ENCODE measurements at places on chromosomes 11 and 22.

DNA sequence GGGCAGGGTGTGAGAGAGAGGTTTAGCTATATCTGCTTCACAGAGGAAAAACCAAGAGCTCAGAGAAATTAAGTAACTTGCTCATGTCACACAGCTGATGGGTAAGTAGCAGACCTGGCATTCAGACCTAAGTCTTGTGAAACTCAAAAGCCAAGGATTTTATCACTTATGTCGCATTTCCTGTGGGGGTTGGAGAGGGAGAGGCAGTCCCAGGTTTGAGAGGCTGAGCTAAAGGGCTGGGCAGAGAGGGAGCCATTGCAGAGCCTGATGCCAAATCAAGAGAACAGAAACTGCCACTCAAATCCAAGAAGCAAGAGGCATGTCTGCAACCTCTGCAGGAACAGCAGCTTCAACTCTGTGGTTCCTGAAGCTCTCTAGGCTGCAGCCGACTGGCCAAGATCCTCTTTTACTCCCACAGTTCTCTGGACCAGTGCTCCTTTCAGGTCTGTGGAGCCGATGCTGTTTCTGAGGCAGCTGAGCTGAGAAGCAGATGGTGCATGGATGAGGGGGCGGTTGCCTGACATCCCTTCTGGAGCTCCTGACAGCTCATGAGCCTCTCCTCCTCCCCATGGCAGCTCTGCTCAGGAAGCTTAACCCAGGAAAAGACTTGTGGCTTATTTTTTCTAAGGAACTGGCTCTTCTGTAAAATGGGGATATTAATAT lies 47.6 kb upstream of the NAV2 start:
- no peak for DNase-seq

DNA sequence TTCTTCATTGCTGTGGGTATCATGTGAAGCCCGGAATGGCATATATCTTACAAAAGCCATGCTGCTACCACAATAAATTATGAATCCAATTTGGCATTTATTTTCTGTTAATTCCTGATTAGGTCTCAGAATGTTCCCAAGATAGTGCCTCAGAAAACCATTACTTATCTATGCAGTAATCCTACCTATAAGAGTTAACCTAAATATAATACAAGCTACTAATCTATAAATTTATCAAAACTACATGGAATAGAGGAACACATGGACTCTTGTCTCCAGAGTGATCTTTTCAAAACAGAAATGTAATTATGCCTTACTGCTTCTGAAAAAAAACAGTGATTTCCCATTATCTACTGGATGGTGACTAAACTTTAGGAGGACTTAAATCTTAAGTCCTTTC lies 687.8 kb upstream of the ANO5 start:
- DNase-seq: no peak

GRCh38 chr22:43404673-43405385 lies 7.0 kb upstream of the MPPED1 start:
- DNase-seq: no peak

DNA sequence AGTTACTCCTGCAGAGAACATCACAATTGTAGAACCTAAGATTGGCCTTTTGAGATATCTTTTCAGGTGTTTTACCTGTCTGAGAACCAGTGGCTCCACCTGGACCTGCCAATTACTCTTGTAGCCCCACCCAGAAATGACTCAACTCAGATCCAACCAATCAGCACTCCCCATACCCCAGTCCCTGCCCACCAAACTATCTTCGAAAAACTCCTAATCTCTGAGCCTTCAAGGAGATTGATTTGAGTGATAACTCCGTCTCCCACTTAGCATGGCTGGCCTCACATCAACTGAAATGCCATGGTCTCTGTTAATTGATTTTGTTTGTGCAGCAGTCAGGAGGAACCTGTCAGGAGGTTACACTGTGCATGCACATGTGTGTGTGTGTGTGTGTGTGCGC lies 103.6 kb downstream of the MTNR1B start:
- DNase-seq: no peak

DNA sequence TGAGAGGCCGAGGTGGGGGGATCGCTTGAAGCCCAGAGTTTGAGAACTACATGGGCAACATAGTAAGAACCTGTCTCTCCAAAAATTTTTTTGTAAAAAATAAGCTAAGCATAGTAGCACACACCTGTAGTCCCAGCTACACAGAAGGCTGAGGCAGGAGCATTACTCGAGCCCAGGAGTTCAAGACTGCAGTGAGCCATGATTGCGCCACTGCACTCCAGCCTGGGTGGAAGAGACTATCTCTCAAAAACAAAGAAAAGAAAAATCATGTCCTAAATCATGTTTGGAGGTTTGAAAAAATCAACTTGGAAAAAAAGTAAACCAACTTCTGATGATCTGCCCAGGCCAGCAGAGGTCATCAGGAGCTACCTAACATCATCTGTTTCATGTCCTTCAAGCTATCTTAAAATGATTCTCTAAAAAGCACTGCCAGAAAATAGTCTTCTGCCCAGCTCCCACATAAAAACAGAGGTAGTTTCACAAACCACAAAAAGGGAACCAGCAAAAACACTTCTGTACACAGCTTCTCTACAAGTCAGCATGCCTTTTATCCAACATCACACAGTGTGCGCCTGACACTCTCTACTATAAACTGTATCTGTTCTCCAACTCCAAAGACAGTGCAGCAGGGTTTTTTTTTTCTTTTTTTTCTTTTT lies 165.0 kb downstream of the SOX6 start:
- DNase-seq: no peak

Measured in activated CD8-positive, alpha-beta memory T cell treated with anti-CD3 and anti-CD28 coated beads for 1 hour (primary cell).